ENCODE measurements at places on chromosomes 3 and 15.

DNA sequence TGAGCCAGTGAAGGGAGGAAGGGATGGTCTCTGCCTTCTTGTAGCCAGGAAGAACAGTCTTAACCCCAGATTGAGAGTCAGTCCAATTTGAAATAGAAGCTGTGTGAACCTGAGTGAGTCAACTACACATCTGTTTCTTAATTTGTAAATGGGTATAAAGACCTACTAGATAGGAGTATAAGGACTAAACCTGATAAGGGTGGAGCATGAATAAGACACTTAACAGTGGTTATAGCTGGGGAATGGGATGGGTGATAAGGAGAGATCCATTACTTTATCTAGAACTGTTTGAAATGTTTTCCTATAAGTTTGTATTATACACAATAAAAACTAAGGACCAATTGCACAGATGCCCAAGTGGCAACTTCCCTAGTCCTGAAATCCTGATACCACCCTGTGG lies 1.4 kb downstream of the MAN2C1 start:
- no peak for DNase-seq

DNA sequence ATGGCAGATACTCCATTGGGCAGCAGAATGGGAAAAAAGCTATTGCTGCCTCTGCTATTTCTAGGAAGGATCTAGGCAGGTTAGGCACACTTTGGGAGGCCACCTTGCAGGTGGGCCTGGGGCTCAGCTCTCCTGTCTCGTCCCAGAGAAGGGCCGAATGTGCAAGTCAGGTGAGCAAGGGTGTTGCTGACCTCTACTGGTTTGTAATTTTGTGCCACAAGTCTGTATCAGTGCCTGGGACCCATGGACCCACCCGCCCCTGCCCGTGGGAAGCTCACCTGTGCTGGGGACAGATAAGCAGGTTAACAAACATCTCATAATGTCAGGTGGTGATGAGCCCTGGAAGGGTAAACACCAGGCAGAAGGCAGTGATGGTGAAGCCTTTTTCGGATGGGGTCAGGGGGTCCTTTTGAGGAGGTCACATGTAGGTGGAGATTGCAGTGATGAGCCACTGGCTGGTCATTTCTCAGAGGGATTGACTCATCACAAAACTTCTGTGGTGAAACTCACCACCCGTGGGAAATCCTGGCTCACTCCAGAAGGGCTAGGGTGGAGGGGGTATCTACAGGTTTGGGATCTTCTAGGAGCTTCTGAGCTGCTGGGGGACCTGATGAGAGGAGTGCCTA lies 161.3 kb downstream of the KLF13 start:
- DNase-seq = no peak

GRCh38 chr3:169354774-169355501 lies 308.6 kb downstream of the MECOM start:
- no peak for DNase-seq

DNA sequence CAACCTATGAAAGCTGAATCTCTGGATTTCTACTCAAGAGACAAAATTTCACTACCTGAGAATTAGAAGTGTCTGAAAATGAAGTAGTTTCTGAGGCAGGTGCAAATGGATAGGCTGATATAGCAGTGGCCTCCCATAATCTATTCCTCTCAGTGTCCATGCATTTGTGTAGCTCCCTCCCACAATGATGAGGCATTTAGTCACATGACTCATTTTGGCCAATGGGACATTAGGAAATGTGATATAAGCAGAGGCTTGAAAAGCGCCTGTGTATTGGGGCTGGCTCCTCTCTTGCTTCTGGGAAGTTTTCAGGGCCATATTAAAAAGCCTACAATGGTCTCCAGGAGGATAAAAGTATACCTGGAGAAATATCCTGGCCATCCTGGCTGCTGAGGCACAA lies 79.7 kb upstream of the MRPL3 start:
- no peak for DNase-seq

DNA sequence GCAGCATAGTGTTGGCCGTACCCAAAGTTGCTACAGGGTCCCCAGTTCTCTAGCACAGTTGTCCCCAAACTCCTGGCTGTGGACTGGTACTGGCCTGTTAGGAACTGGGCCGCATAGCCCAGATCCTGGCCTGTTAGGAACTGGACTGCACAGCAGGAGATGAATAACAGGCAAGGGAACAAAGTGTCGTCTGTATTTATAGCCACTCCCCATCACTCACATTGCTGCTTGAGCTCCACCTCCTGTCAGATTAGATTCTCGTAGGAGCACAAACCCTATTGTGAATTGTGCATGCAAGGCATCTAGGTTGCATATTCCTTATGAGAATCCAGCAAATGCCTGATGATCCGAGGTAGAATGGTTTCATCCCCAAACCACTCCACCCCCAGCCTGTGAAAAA lies 604.0 kb upstream of the LMCD1 start:
- DNase-seq = no peak

DNA sequence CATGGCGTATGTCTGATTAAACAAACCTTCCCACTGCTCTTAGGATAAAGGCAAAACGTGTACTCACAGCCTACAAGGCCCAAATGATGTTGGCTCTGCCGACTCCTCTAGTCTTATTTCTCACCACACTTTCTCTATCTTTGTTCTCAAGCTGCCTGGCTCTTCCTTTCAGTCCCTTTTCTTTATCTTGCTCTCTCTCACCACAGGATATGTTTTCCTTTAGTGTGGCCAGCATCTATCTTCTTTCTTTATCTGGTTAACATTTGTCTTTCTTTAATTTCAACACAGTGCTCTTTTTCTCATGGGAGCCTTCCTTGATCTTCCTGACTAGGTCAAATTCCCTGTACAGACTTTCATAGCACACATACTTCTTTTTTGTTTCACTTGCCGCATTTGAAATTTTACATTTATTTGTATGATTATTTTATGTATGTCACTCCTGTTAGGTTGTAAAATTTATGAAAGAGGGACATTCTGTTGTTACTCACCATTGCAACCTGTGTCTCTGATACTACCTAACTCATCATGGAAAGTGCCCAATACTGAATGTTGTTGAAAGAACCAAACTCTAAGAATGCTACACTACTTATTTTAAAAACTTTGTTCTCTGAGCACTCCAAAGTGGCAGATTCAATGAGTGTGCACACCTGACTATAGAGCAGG lies 328.9 kb upstream of the CBLB start:
- DNase-seq = no peak

- no peak for DNase-seq
Measured at GRCh38 chr3:4979428-4980228, at the start of gene BHLHE40. Gene BHLHE40 (plus strand): TSS chr3:4979437. CDS start chr3:4979719, 282 bp downstream.

DNA sequence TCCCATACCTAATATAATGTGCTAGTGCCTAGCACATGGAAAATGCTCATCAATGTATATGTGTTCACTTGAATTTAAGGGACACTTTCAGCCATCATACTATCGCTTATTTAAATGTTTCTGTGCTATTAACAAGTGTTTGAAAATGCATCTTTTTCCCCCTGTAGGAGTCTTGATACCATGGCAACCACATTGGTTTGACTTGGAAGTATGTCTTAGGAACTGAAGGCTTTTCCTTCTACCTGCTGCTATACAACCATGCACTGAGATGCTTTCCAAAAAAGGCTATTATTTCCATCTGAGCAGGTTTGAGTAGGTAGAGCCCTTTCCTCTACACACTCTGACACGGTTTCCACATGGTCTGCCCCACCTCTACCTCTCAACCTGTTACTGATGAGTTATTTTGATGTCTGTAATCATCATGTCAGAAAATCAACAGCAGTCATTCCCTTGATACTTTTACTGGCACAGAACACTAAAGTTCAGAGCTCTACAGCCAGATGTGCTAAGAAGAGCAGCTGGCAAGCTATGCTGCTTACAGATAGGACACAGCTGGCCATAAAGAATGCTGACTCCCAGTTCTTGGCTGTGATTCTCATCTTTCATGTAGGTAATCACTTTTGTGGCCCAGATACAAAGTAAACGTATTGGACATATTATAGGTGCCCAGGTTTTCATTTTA lies 59.3 kb downstream of the RYR3 start:
- DNase-seq = no peak

Data from astrocyte of the hippocampus (primary cell).